ENCODE measurements at places on chromosomes 2 and 18. TPM values are rescaled to one million over a fixed set of nuclear protein-coding genes. Genes with fewer than 3 reads are reported as not detected.

The CYP27A1 gene
- 106 TPM for total RNA-seq

The GNLY gene
- total RNA-seq: not detected

The FOXI3 gene
- not detected for total RNA-seq

The C1QL2 gene
- not detected for total RNA-seq

The LRP2 gene
- total RNA-seq: 0.15 TPM

The SLC8A1 gene
- total RNA-seq: not detected

DNA sequence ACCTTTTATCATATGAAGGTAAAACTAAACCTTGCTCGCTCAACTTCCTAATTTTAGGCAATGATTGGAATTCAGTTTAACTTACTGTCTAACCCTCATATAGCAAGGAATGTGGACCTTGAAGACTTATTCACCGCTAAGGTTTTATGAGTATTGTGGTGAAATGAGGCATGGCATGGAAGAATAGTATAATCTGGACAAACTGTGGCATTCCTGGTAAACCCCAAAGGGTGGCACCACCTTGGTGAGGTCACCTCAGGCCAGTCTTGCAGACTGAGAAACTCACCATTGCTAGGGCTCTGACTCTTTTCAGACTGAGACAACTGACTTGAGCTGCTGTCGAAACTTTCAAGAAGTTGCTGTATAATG lies 51.1 kb upstream of the EHBP1 start:
- no peaks in the 10 kb centered on the region for H3K27me3 ChIP-seq
- peaks cover 30% of the 10 kb centered on the region for H3K4me1 ChIP-seq
- no peak for DNase-seq
- H3K4me3 ChIP-seq: no peak overlapping the region

DNA sequence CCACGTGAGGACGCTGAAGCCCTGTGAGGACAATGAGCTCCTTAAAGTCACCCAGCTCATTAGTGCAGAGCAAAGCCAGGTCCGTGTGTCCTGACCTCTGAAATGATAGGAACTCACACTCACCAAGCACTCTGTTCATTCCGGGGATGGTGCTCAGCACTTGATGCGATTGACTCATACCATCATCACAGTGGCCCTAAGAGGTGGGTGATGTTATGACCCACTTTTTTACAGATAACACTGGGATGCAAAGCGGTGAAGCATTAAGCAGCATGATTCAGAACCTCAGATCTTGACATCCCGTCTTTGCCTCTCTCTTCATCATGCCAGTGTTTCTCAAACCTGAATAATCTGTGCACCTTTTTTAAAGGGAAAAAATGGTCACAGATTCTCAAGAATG lies 234.8 kb downstream of the ALPK2 start:
- no peak for DNase-seq
- H3K27me3 ChIP-seq: no peaks in the 10 kb centered on the region
- peak overlapping the region; percentile 53 for H3K27ac ChIP-seq
- no peak overlapping the region for H3K4me3 ChIP-seq
- H3K36me3 ChIP-seq: peaks cover 36% of the 10 kb centered on the region

DNA sequence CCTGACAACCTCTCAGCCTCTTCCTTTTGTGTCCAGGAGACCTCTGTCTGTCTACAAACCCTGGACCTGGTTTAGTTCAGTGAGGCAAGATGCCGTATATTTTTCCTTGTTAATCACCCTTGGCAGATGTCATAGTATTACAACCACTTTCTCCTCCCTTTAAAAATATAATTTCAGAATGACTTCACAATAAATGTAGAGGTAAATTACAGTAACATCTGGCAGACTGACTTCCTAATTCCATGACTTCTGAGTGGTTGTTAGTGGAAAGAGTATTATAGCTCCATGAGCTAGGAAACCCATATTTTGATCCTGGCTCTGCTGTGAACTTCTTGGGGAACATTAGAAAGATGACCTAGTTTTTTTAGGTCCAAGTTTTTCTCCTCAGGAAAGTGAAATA lies 39.5 kb downstream of the SPATS2L start:
- peaks cover 21% of the 10 kb centered on the region for H3K4me1 ChIP-seq
- no peaks in the 10 kb centered on the region for H3K27me3 ChIP-seq
- H3K36me3 ChIP-seq: peaks cover 13% of the 10 kb centered on the region
- no peak overlapping the region for H3K4me3 ChIP-seq
- DNase-seq: no peak
- H3K27ac ChIP-seq: no peak overlapping the region

GRCh38 chr2:68847751-68848150 lies 23.4 kb downstream of the BMP10 start:
- H3K27me3 ChIP-seq: peaks cover 24% of the 10 kb centered on the region
- no peaks in the 10 kb centered on the region for H3K4me1 ChIP-seq
- DNase-seq: no peak
- H3K27ac ChIP-seq: no peak overlapping the region
- H3K36me3 ChIP-seq: no peaks in the 10 kb centered on the region

- peaks cover 89% of the 10 kb centered on the region for H3K27me3 ChIP-seq
- peaks cover 52% of the 10 kb centered on the region for H3K4me1 ChIP-seq
- H3K27ac ChIP-seq: no peak within 1 kb of the TSS
- no peaks in the 10 kb centered on the region for H3K36me3 ChIP-seq
- peak; percentile 44 for DNase-seq
- peak within 1 kb of the TSS; percentile 35 for H3K4me3 ChIP-seq
These were observed at the start of gene SP9 for GRCh38 chr2:174334781-174335251. SP9 (plus strand) TSS chr2:174334954; CDS start chr2:174335093, 139 bp downstream.

DNA sequence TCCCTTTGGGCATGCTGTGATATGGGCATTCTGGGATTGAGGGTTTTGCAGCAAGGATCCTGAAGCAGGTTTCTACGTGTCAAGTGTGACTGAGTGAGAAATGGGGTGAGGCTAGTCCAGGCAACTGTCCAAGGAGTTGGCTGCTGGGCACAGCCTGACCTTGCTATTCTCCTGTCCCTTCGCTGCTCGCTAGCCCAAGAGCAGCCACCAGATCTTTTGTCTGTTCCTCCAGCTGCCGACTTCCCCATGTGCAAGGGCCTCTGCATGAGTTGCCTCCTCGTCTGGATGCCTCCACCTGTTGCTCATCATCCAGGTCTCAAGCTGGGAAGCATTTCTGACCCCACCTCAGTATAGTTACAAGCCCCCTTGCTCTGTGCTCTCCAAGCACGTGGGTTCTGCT lies 71.1 kb downstream of the DYSF start:
- H3K27ac ChIP-seq: no peak overlapping the region
- H3K4me1 ChIP-seq: no peaks in the 10 kb centered on the region
- H3K36me3 ChIP-seq: no peaks in the 10 kb centered on the region
- no peak for DNase-seq

GRCh38 chr2:150784389-150784788 lies 296.9 kb upstream of the RND3 start:
- H3K36me3 ChIP-seq: no peaks in the 10 kb centered on the region
- H3K4me1 ChIP-seq: no peaks in the 10 kb centered on the region
- no peaks in the 10 kb centered on the region for H3K27me3 ChIP-seq
- no peak overlapping the region for H3K27ac ChIP-seq

GRCh38 chr2:206274434-206275311 lies at the start of gene ZDBF2:
ZDBF2 (plus strand) TSS chr2:206274663; CDS start chr2:206281850, 7,187 bp downstream.
- H3K27me3 ChIP-seq: peaks cover 41% of the 10 kb centered on the region
- no peak within 1 kb of the TSS for H3K27ac ChIP-seq
- H3K4me1 ChIP-seq: peaks cover 17% of the 10 kb centered on the region
- peak within 1 kb of the TSS; percentile 81 for H3K4me3 ChIP-seq
- no peaks in the 10 kb centered on the region for H3K36me3 ChIP-seq

DNA sequence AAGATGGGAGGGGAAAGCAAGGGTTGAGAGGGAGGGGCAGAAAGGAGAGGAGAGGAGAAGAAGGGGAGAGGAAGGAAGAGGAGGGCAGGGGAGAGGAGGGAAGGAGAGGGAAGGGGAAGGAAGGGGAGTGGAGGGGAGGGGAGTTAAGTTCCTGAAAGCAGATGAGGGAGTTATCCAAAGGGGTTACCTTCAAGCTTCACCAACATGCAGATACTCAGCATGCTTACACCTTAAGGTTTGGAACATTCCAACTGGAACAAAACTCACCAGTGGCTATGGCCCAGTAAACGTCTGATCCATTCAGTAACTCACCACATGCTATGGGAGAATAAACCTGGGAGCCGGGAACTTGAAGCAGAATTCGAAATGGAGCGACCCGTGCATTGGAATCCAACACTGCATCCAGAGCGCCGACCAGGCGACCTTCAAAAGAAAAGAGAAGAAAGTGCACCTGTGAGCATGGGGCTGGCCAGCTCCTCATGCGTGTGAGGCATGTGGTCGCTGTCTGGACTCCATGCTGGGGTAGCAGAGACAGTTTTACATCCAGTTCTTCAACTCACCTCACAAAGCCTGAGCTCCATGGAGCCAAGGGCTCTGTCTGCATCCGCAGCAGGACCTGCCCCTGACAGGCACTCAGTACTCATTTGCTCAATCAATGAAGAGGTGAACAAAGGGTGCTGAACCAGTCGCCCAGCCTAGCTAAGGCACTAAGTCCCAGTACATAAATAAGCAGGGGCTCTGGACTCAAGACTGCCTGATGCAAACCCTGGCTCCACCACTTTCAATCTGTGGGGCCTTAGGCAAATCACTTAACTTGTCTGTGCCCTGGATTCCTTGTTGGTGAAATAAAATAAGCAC lies 61.0 kb downstream of the TBC1D8 start:
- DNase-seq: no peak
- H3K27ac ChIP-seq: peak overlapping the region; percentile 3
- peaks cover 49% of the 10 kb centered on the region for H3K4me1 ChIP-seq
- H3K4me3 ChIP-seq: no peak overlapping the region
- no peaks in the 10 kb centered on the region for H3K27me3 ChIP-seq

DNA sequence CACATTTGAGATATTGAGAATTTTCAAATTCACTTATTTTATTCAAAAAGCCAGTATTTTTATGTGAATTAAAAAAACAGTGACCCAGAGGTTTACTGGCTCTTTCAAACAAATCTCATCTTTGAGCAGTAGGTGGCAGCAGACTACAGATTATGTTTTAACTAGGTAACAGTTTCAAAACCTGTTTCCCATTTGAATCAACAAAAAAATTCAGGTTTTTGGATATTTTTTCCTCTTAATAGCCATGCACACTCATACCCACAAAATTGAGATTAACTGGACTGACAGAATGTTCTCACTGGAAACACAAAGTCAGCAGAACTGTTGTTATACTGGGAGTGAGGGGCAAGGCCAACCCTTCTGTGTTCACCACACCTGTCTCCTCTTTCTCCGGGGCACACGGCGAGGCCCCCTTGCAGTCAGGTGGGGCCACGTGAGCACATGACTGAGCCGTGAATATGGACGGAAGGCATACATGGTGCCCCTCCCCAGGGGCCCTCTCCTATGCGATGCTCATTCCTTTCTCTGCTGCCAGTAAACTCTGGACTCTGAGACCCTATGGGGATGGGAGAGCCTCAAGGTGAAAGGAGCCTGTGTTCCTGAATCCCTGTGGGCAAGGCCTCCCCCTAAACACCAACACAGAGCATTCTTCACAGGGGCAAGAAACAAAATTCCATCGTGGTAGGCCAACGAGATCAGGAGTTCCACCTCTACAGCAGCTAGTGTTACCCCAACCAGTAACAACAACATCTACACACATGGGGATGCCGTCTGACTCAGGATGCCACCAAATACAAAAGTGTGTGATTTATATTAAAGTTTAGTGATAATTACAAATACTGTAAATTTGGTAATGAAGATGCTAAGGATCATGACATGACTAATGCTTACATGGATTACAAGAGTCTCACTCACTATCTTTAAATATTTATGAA lies 80.4 kb downstream of the LPIN2 start:
- H3K27me3 ChIP-seq: no peaks in the 10 kb centered on the region
- H3K4me3 ChIP-seq: no peak overlapping the region
- peaks cover 94% of the 10 kb centered on the region for H3K36me3 ChIP-seq
- peak overlapping the region; percentile 24 for H3K27ac ChIP-seq
- peaks cover 17% of the 10 kb centered on the region for H3K4me1 ChIP-seq
- DNase-seq: peak; percentile 62

DNA sequence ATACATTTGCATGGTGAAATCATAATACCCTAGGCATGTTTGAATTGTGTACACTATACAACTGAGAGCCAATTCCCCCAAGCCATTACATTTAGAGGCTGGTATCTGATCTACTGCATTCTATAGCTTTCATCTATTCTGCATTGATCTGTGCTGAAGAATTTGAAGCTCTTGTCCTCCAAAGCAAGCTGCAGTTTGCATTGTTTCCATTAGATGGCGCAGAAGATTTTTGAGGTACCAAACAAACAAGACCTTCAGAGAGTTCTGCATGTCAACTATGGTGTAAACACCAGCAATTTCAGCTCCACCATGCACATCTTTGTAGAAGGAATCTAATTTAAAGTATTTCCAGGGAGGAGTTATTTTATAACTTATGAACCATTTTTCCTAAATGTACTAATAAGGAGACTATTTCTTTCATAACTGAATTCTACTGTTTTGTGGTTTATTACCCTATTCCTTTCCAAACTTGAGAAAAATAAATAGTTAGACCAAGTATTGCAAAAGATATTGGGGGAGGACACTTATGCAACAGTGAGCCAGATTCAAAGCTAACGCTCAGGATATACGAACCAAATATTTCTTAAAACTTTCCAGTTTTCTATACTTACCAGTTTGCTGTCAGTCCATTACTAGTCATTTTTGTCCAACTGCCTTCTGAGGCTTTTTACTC lies 761.8 kb upstream of the ACVR2A start:
- H3K4me3 ChIP-seq: no peak overlapping the region
- no peaks in the 10 kb centered on the region for H3K27me3 ChIP-seq
- no peaks in the 10 kb centered on the region for H3K36me3 ChIP-seq
- DNase-seq: peak; percentile 78

DNA sequence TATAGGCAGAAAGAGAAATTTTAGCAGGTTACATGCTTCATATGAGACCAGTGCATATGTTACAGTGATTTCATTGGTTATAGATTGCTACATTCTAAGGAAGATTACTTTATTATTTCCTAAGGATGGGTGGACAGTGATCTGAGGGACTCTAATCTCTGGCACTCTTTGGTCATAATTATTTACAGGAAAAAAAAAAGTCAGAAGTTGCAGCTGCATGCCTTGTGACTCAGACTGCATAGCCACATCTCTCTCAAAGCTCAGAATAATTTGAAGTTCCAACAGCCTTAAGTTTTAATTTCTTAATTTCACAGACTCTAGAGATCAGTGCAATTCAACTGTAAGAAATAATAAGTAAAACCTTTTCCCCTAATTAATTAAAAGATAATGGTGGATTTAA lies 27.1 kb upstream of the BARD1 start:
- no peak overlapping the region for H3K4me3 ChIP-seq
- no peaks in the 10 kb centered on the region for H3K4me1 ChIP-seq
- no peak for DNase-seq
- H3K27me3 ChIP-seq: no peaks in the 10 kb centered on the region

DNA sequence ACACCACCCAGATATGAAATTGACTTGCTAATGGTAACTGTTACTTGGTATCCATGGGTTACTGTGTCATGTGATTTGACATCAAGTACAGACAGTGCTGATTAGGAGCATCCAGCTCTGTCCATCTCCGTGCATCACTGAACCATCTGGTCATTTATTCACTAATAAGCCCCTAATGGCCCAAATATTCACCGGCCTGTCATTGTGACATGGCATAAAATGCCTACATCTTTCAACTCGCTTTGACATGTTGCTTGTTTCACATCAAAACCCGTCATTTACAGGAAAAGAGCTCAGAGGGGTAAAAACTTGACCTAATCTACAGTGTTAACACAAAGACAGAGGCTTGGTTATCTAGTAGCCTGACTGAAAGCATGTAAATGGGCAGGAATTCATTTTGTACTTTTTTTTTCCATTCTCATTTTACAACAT lies 308.9 kb upstream of the ATP5MC3 start:
- no peak overlapping the region for H3K4me3 ChIP-seq
- H3K27me3 ChIP-seq: no peaks in the 10 kb centered on the region
- no peak overlapping the region for H3K27ac ChIP-seq
- H3K4me1 ChIP-seq: no peaks in the 10 kb centered on the region
- no peaks in the 10 kb centered on the region for H3K36me3 ChIP-seq
